Dermis blood vessel endothelial cell (primary cell): ENCODE measurements at places on chromosomes 5 and 9. TPM values are rescaled to one million over a fixed set of nuclear protein-coding genes. Genes with fewer than 3 reads are reported as not detected.

DNA sequence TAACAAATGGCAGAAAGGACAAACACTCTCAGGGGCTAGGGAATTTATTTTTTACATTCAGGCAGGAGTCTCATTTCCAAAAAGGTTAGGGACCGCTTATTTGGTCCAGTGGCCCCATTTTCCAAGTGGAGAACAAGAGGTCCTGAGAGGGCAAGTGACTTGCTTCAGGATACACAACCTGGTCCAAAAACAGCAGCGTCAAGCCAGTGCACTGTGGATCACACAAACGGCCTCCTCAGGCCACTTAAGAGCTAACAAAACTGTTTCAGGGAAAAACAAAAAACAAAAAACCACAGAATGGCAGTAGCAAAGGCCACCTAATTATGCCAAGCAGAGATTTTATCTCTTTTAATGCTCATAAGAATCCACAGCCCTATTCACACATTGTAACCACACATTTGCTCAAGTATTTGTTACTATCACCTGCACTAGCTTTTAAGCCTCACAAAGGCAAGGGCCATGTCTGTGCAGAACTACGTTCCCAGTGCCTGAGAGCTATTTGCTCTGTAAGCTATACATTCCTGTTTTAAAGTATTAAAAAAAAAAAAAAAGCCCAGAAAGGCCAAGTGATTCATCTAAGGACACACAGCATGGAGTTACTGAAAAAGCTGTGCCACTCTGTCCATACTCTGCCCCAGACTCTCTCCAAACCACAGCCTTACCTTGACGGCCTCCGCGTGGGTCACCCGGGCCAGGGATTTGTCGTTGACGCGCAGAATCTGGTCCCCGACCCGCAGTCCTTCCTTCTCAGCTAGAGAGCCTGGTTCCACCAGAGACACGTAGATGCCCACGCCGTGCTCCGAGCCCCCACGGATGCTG, 1.5 kb downstream of the WHRN start:
- DNase-seq, result no peak

- no peak for DNase-seq
Measured at GRCh38 chr5:5751987-5752386, 329.5 kb downstream of the ICE1 start.

- DNase-seq, result no peak
Measured at GRCh38 chr9:91428436-91428835, 4.8 kb upstream of the NFIL3 start.

DNA sequence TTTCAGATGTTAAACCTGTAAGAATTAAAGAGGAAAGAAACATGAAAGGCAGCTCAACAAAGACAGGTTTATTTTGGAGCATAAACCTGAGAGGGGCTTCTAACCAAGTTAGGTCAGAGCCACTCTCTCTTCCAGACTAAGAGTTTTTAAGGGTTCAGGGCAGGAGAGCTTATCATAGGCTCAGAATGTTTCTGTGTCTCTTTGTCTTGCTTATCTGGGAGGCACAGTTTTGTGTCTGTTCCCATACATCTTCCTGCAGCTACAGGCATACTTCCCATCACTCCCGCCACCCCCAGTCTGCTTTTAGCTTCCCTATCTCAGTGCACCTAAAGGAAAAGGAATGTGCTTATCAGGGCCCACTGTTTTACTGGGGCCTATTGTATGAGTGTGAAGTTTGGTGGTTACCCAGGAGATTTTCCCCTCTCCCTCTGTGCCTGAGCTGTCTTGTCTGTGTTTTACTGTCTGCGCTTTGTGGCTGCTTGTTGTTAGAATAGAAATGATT, 21.9 kb downstream of the CD14 start:
- DNase-seq, result peak; percentile 44

GRCh38 chr5:95800553-95800952, 22.0 kb downstream of the GLRX start:
- DNase-seq, result no peak

GRCh38 chr9:105443121-105443520, 4.7 kb upstream of the FSD1L start:
- DNase-seq, result no peak

DNA sequence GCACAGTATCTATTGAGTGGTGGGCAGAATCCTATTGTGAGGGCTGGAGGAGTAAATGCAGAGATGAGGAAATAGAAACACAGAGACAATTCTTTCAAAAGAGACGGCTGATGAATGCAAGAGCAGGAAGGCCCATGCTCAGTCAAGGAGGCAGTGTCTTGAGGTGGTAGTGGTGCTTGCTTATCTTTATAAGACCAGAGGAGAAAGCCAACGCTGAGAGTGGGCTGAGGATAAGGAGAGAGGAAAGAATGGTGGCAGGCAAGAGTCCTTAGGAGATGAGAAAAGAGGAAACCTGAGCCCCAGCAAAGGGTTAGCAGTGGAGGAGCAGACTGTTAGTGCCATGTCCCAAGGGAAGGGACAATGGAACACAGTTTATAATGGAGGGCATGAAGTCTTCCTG, 86.0 kb downstream of the SNCAIP start:
- no peak for DNase-seq

DNA sequence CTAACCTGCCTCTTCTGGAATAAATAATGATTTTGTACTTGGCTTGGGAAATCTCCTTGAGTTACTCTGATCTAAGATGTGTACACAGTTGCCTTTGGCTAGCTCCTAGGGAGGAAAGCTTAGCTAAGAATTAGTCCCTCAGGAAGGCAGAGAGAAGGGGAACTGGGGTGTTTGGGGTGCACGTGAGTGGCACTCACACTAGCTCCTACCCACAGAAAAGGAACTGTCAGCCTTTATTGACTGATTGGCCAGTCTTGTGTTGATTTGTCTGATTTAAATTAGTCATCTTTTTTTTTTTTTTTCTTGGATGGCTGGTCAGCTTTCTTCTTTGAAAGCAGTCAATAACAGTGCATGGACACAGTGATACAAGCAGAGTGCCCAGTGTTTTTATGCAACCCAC, 107.7 kb downstream of the DMRT2 start:
- DNase-seq, result no peak

DNA sequence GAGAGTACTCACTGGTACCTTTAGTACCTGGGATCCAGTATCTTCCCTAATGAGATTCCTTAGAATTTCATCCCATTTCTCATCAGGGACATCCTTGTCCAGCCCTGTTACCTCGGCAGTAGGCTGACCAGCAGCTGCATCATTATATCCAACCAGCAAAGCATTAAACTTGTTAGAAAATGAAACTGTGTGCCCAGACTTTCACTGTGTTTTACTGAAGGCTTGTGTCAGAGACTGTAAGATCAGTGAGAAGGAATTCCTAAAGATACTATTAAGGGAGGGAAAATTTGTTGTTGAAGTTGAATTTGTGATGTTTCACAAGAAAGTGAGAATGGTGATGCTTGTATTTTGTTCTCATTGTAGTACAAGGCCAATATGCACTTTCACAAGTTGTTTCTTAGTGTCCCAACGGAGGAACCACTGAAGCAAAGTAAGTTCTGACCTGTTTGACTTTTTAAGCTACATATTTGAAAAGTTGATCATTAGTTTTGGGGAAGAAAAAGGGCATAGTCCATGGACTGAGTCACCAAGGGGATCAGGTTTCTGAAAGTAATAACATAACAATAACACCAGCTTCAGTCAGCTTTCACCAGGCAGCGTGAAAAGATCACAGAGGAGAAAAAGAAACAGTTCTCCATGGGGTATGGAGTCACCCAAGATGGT, 48.8 kb downstream of the GRAMD2B start:
- no peak for DNase-seq

GRCh38 chr5:88659529-88660263, 223.3 kb downstream of the MEF2C start:
- no peak for DNase-seq

GRCh38 chr5:45643056-45643455, 53.1 kb downstream of the HCN1 start:
- DNase-seq, result no peak

DNA sequence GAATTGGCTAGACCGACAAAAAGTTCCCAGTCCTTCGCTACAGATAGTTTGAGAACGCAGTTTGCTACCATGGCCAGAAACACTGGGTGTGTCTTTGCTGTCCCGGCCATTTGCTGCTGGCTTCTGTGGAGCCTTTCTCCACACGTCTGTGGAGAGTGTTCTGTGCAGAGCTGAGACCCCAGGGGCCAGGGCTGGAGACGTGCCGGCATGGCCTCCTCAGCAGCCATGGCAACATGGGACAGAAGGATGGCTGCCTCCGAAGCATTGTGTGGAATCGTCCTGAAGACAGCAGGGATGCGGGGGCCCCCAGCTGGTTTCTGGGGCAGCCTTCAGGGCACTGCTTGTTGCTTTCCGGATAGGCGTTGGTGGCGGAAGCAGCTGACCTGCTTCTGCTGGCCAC, 142.8 kb downstream of the GADD45G start:
- no peak for DNase-seq

DNA sequence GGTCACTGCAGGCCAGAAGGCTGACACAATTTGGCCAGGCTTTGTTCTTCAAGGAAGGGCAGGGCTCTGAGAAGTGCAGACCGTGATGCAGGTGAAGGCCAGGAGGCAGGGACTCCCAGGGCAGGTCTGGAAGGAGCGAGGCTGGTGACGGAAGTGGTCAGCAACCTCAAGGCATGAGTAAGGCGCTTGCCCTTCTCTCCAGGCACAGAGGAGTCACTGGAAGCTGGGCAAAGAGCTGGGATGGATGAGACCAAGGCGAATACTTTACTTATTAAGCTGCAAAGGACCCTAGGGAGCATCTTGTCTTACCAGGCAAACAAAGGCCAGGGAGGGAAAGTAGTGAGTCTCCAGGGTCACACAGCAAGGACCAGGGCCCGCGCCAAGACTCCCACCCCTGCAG, 18.6 kb downstream of the IRF1 start:
- DNase-seq, result no peak

GRCh38 chr9:108442627-108443018, 413.2 kb downstream of the ACTL7B start:
- no peak for DNase-seq

DNA sequence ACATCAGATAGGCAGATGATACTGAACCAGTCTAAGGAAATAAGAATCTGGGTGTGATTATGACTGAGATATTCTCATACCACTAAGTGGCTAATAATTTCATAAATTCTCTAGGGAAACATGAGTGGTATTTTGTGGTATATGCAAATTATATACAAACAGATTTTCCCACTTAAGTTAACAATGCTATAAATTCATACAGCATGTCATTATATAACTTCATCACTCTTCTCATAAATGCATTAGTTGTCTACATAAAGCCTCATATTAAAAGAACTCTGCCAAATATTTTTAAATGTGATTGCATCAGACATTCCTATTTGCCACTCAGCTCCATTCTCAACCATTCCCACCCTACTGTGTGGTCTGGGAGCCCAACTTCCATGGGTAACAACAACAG, 226.5 kb downstream of the TLE1 start:
- DNase-seq, result no peak

DNA sequence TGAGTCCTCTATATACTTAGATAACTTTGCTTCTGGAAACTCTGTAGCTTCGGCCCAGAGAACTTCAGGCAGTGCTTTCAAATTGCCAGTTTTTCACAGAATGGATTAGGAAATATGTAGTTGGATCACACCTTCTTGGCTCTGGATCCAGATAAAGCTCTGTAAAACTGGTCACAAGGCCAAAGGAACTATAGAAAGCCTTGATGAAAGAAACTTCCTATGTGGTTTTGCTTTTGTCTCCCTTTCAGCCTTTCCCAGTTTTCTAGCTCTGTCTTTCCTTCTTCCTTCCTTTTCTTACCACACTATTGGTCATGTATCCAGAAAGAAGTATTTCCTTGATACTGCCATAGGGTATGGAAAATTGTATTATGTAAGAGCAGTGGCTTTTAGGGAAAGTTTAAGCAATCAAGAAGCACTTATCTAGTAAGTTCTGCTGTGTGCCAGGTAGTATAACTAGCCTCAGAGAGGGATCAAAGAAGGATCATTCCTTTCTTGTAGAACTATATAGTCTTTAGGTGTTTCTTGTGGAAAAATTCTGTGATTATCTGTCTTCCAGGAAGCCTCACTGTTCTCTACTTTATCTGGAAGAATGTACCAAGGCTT, 6.3 kb downstream of the GPR21 start:
- DNase-seq, result no peak

DNA sequence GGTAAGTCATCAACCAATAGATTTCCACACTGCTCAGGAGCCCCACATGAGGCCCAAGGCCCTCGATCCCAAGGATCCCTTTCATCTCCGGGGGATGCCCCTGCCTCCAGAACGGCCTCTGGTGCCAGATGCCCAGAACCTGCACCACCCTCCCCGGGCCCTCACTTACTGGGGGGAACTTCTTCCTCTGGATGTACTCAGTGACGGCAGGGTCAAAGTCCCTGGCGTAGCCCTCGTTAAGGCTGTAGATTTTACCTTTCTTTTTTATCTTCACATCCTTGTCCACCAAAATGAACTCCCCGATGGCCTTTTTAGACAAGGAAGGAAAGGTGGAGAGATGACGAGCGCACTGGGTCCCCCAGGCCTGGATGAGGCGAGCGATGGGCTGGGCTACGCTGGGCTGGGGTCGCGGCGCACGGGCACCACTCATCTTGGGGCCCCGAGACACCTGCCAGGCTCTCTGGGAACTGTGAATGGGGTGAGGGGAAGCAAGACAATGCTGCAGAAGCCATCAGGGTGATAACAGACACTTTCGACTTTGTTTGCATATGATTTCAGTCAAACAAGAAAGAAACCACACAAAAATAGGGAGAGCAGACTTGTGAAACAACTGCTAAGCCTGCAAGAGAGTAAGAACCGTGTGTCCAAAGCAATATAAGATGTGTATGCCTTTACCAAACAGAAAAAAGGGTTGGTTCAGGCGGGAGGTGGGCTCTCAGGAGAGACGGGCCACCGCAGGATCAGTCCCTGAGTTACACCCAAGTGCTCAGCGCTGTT, 13.2 kb upstream of the FBP2 start:
- DNase-seq, result no peak

- peak; percentile 0 for DNase-seq
Measured at GRCh38 chr5:104345222-104346016, 782.8 kb upstream of the NUDT12 start.

DNA sequence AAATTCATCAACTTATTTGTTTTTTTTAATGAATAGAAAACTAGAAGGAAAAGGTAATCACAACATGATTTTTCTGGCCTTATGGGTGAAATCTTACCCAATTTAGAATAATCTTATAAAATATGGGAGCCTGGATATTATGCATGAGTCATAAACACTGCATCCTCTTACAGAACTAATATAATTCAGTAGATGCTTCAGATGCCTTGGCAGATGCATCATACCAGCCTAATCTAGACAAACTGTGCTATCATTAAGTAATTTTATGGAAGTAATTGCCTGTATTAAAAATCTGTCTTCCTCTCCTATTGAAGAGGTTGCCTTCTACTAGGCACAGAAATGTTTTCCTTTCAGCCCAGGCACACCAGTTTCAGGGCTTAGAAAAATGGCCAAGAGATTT, 2384.6 kb upstream of the WWC1 start:
- no peak for DNase-seq

GRCh38 chr9:33265211-33265865, 489 bp downstream of the CHMP5 start:
- DNase-seq, result peak; percentile 17

The TMC1 gene
- total RNA-seq, result 0.74 and 3.4 TPM in 2 replicates

The SH3RF2 gene
- total RNA-seq, result 0.05 and 0.17 TPM in 2 replicates

The IL9 gene
- not detected in 2 replicates for total RNA-seq

The NR4A3 gene
- 0.05 TPM in 1 of 2 replicates, not detected in the other for total RNA-seq

The SH2D3C gene
- total RNA-seq, result 77.8 and 95.6 TPM in 2 replicates

The CCL21 gene
- 1.4 and 2.5 TPM in 2 replicates for total RNA-seq

The FRRS1L gene
- under 0.01 and 0.05 TPM in 2 replicates for total RNA-seq

The FBP2 gene
- total RNA-seq, result not detected in 2 replicates
